Mammary epithelial cell (primary cell): ENCODE measurements at places on chromosomes 16 and 17.

GRCh38 chr16:84940670-84941551 lies 70.4 kb downstream of the ZDHHC7 start:
- DNase-seq = no peak

DNA sequence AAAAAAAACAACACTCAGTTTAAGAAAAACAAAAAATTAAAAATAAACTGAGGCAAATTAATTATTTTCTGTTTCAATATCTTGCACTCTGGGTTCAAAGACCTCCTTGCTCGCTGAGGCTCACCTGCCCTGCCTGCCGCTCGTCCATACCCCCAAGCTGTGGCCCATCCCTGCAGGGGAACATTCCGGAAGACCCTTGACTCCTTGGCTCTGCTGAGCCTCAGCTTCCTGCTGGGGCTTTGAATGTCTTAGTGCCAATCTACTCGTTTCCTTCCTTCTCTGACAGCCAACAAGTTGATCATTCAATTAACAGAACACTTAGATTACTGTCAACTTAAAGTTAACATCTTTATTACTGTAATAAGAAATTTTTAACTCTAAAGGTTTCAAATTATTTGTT lies 24.3 kb downstream of the G6PC1 start:
- DNase-seq = no peak

- no peak for DNase-seq
These were observed 105.2 kb downstream of the PRKCB start for GRCh38 chr16:23941025-23941424.

DNA sequence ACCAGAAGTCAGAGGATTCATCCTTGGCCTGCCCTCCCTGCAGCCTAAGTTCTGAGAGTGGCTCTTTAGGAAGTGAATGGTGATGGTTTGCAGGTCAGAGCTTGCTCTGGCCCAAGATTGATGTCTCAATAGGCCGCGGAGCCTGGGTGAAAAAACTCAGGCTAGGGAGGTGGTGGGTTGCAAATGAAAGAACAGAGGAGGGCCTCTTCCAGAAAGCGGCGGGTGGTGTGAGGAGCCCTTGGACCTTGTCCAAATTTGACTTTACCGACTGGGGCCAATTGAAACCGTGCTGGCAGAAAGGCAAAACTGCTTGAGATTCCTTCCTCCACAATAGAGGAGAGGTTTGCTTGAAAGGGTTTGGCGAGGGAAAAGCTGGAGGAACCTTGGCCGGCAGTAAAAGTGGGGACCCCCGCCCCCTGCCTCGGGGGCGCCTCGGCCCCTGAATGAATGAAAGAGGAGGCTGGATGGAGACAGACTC lies 331.3 kb downstream of the SEC14L1 start:
- DNase-seq = peak; percentile 76

- peak; percentile 84 for DNase-seq
These were observed at the start of gene RND2 for GRCh38 chr17:43024407-43025289. Gene RND2, plus strand, starts transcription at chr17:43025231. Its CDS starts 117 bp downstream, at chr17:43025348.

GRCh38 chr17:7729816-7730215 lies 12.3 kb downstream of the DNAH2 start:
- no peak for DNase-seq

- DNase-seq = no peak
These were observed 404.8 kb downstream of the CDH13 start for GRCh38 chr16:83031524-83031923.

- DNase-seq = no peak
These were observed 474 bp downstream of the CBX8 start for GRCh38 chr17:79796444-79796762.

DNA sequence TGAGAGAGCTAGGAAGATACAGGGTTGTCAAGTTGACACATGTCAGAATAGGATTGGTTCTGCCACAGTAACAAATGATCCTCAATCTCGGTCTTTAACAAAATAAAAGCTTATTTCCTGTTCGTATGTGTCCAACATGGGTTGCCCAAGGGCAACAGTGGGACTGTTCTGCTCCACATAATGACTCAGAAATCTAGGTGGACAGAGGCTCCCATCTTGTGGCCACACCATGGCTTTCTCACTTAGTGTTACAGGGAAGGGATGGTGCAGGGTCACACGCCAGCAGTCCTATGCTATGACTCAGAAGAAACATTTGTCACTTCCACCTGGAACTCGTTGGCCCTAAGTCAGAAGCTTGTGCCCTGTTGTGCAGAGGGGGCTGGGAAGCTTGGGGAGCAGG lies 364.9 kb downstream of the SNX29 start:
- DNase-seq = peak; percentile 77

DNA sequence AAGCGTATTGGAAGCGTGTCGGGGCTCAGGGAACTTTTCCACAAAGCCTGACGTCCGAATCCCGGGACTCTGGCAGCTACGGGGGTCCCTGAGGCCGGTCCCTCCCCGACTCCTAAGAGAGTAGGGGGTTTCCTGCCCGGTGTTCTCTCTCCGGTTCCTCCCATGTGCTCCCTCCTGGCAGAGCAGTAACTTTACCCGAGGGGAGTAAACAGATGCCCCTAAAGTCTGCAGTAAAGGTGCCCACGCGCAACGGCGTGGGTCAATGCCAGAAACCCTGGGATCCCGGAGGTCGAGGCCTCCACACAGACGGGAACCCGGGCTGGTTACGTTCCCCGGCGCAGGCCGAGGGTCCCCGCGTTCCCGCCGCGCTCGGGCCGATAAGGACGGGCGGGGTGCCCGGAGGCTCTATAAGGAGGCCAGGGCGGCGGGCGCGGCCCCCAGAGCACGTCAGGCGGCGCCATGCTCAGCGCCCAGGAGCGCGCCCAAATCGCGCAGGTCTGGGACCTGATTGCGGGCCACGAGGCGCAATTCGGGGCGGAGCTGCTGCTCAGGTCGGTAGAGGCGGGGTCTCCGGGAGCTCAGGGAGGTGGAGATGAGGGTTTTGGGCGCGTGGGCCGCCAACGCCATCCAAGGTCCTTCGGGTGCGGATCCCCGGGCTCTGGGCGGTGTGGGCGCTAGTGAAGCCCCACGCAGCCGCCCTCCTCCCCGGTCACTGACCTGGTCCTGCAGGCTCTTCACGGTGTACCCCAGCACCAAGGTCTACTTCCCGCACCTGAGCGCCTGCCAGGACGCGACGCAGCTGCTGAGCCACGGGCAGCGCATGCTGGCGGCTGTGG lies at the start of gene HBM:
Gene HBM (plus strand): TSS at position 440 of the 836 bp plus-strand sequence. CDS start 20 bp downstream, at position 460.
- DNase-seq = no peak

GRCh38 chr17:336110-337021 lies 16.2 kb downstream of the RPH3AL start:
- DNase-seq = no peak

DNA sequence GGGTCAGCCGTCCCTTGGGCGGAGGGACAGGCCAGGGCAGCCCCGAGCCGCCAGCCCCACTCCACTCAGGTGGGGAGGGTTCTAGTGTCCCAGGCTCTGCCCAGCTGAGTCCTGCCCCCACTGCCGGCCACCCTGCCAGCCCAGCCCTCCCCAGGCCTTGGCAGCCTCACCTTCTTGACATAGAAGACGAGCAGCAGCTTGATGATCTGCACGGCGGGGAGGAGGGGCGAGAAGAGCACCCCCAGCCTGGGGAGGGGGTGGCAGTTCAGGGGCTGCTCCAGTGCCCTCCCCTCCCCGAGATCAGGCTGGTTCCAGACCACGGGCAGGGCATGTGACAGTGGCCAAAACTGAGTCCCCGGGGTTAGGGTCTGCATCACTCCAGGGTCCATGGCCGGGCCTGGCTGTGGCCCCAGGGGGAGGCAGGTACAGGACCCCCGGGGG lies 9.7 kb downstream of the TMC6 start:
- DNase-seq = no peak

GRCh38 chr17:28252436-28252835 lies 66.6 kb upstream of the TMEM97 start:
- DNase-seq = peak; percentile 83

- no peak for DNase-seq
These were observed 27.0 kb downstream of the ZSWIM7 start for GRCh38 chr17:15972497-15972951.

GRCh38 chr16:88778271-88778525 lies 6.8 kb downstream of the PIEZO1 start:
- DNase-seq = no peak

GRCh38 chr17:15124746-15125145 lies 140.4 kb downstream of the PMP22 start:
- no peak for DNase-seq
